CD4-positive, alpha-beta T cell treated with Interleukin-6 at 100 ng/mL for 8 hours (primary cell): ENCODE measurements at places on chromosomes 7 and 10.

- no peak for DNase-seq
These were observed 3.5 kb downstream of the DLX5 start for GRCh38 chr7:97020996-97021746.

- DNase-seq, result no peak
These were observed 684 bp upstream of the ATXN7L1 start for GRCh38 chr7:105876964-105877601.

GRCh38 chr10:127802531-127803095 lies 65.6 kb downstream of the FOXI2 start:
- DNase-seq, result no peak

DNA sequence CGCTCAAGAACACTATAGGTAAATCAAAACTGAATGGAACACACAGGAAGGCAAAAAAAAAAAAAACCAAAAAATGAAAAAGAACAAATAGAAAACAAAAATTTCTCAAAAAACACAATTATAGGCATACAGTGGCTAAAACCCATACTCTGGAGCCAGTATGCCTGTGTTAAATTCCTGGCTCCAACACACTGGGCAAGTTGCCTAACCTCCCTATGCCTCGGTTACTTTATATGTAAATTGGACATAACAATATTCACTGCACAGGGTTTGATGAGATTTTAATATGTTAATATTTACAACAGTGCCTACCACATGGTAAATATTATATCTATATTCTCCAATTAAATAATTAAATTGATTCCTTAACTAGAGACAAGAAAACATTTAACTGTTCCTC lies 217.1 kb downstream of the HTR7 start:
- no peak for DNase-seq

DNA sequence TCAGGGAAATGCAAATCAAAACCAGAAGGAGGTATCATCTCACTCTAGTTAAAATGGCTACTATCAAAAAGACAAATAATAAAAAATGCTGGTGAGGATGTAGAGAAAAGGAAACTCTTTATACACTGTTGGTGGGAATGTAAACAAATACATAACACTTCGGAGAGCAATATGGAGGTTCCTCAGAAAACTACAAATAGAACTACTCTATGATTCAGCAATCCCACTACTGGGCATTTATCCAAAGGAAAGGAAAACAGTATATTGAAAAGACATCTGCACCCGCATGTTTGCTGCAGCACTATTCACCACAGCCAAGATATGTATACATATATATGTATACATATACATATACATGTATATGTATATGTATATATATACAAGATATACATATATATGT lies 94.2 kb downstream of the C10orf90 start:
- no peak for DNase-seq

DNA sequence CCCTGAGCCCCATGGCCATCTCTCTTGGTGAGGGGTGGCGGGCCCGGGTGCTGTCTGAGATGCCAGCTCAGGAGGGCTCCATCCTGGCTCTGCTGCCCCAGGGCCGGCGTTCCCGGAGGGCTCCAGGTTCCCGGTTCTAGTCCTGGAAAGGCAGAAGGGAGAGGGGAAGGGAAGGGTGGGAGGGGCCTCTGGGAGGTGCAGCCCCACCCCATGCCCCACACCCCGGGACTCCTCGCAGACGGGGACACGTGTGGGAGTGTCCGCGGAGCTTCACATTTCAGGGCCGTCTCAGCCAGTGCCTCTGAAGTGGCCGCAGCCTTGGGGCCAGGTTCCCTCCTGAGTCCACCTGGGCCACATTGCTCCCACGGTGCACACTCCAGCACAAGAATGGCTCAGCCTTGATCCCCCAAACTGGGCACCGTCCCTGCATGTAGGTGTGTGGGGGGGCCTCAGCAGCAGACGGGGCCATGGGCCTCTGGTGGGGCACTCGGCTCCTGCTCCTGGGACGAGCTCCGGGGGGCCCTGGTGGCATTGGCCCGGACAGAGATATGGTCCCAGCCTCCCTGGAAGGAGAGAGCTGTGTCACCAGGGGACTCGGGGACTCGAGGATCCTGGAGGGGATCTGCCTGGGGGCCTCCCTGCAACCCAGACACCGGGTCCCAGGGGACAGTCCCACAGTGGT lies 5.8 kb downstream of the BHLHA15 start:
- no peak for DNase-seq

DNA sequence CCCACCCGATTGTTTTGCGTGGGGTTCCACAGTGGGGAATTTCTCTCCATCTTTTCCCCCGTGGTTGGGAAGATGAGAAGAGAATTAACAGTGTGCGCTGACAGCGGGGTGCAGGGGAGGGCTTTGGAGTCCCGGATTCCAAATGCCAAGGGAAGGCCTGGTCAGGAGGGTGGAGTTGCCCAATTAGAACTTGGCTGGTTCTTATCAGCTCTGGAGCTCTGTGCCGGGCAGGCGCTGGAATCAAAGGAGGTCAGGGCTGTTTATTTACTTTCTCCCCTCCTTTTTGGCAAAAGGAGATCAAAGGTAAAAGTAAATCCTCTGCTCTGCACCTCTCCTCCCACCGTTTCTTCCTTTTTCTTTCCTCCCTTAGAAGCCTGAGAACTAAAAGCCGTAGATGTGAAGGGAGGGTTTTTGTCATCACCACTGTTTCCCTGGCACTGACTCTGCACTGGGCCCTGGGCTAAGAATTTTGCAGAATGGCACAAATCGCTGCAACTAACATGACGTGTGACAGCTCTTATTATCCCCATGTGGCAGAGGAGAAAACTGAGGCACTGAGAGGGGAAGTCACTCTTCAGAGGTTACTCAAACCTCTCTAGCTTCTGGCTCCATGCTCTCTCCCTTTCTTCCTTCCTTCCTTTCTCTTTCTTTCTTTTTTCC lies 95.2 kb upstream of the ZNF716 start:
- no peak for DNase-seq

GRCh38 chr7:134126146-134126545 lies 994 bp upstream of the LRGUK start:
- no peak for DNase-seq

DNA sequence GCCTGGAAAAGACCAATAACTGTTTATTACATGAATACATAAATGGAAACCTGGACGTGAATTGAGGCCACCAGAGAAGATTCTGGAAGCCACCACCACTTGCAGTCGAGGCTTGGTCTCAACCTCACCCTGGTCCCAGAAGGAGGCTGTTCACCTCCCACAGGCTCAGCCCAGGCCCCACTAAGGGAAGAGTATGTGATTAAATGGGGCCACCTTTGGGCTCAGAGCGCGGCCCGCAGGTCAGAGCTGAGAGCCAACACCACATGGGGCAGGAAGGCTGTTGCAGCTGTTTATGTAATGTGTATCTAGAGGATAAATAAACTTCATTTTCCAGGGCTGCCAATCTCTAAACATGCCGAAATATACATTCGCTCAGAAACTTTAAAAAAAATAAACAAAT lies 17.6 kb upstream of the FGFR2 start:
- DNase-seq, result no peak

DNA sequence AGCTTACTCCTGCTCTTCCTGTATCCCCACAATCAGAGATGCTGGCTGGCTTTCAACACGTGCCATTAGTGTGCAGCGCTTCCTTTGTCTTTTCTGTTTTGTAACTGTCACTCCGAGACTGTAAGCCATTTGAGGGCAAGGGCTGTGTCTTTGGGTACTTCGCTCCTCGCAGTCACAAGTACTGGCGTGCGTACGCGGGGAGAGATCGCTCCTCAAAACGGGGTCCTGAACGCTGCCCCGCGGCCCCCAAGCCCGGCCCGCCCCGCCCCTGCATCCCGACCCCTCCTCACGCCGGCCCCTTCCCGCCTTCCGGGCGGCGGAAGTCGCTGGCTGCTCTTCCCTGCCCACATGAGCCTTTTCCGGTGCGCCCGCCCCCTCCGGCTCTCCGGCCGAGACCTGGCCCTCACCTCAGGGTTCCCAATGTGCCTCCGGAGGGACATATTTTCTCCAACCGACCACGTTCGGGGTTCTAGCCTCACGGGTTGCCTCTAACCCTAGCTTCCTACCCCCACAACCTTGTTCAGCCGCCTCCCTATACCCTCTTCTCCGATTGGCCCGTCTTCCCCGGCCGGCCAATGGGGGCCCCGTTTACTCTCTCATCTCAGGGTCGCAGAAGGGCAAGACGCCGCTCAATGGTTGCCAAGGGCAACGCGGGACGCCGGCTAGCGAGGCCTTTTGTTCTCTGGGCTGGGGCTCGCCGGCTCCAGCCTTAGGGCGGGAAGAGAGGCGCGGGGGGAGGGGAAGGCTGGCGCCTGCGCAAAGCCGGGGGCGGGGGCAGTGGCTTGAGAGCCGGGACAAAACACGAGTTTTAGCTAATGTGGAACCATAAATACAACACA lies at the start of gene CEP41:
Gene CEP41, minus strand, starts transcription at position 490 of the 839 bp plus-strand sequence. Its CDS starts 50 bp downstream, at position 440.
- DNase-seq, result peak; percentile 91

GRCh38 chr7:2542916-2543871 lies 12.1 kb downstream of the BRAT1 start:
- DNase-seq, result no peak

GRCh38 chr10:69580435-69580834 lies 7.2 kb upstream of the NEUROG3 start:
- DNase-seq, result no peak

- DNase-seq, result no peak
These were observed 14.4 kb upstream of the FRA10AC1 start for GRCh38 chr10:93716766-93717165.
